GM04504 (cell line): ENCODE measurements at places on chromosomes 5 and 9.

DNA sequence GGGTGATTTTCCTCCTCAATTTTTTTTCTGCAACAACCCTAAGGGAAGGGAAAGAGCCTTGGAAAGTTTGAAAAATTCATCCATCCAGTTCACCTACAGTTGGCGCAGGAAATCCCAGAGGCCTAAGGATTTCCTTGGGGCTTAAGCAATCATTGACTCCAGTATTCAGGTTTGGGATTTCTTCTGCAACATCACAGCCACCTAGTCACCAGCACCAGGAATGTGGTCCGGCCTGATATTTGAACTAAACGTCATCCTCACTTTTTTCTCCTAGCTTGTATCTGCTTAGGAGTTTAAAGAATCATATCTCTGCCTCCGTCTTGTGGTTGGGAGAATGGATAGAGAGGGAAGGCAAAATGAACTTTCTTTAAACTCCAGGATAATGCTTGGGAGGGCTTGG is 20.2 kb upstream of the TLE4 start:
- DNase-seq: no peak

- no peak for DNase-seq
Measured at GRCh38 chr5:132782101-132782500, 5.1 kb upstream of the SEPTIN8 start.

DNA sequence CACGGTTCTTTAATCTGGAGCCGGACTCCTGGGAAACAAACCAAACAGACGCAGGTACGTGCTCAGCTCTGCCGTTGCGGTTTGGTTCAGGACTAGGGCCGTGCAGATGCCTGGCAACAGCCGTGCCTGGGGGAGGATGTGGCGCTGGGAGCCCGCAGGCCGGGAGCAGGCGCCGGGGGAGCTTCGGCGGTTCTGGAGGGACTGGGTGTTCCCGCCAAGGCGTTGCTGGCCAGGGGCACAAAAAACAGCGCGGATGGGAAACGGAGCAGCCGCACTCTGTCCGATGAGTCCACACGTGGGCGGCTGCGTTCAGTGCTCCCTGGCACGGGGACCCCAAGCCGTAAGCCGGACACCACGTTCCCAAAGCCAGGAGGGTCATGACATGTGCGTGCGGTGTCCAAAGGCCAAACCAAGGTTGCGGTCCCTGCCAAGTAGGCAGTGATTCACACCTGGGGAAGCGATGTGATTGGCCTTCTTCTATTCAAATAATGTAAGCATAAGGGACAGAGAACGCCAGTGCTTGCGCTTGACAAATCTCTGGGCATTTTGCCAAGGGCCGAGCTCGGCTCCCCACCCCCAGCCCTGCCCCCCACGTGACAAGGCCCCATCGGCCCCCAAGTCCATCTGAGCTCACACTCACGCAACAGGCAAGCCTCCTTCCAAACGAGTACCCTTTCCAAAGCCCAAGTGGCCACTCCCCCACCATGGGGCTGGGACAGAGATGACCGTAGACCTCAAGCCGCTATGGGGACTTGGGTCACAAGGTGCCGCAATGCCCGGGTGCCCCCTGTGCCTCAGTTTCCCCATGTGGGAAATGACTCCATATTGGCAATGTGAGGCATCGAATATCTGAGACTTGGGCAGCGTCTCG is 49.7 kb upstream of the NKD2 start:
- DNase-seq: no peak

DNA sequence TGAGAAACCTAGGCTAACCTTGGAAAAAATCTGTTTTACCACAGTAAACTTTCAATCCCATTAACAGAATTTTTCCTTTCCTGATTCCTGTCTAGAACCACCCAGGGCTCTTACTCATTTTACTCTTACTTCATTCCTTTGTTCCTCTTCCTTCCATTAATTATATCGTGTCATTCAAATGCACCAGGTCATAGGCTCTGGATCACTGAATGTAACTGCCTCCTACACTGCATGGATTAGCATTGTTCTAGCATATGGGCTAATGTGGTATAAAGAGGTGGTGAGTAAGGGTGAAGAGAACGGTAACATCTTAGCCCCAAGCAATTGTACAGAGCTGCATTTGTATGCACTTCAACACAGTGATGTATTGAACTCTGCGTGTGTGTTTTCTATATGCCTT is 49.5 kb upstream of the SPINK5 start:
- no peak for DNase-seq

GRCh38 chr5:6728011-6728794 is 15.0 kb downstream of the TENT4A start:
- DNase-seq: no peak

GRCh38 chr5:175079707-175080106 is 355.3 kb downstream of the MSX2 start:
- DNase-seq: no peak

- no peak for DNase-seq
Measured at GRCh38 chr5:55577353-55578060, 42.7 kb upstream of the PLPP1 start.

- DNase-seq: no peak
Measured at GRCh38 chr5:120684213-120684612, 220.1 kb downstream of the PRR16 start.

- DNase-seq: no peak
Measured at GRCh38 chr5:10311595-10312425, 4.1 kb upstream of the CMBL start.

DNA sequence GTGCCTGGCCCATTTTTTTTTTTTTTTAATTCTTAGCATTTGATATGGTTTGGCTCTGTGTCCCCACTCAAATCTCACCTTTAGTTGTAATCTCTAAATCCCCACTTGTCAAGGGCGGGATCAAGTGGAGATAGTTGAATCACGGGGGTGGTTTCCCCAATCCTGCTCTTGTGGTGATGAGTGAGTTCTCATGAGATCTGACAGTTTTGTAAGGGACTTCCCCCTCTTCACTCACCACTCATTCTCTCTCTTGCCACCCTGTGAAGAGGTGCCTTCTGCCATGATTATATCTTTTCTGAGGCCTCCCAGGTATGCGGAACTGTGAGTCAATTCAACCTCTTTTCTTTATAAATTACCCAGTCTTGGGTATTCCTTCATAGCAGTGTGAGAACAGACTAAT is 27.2 kb downstream of the NDUFAF2 start:
- DNase-seq: no peak

DNA sequence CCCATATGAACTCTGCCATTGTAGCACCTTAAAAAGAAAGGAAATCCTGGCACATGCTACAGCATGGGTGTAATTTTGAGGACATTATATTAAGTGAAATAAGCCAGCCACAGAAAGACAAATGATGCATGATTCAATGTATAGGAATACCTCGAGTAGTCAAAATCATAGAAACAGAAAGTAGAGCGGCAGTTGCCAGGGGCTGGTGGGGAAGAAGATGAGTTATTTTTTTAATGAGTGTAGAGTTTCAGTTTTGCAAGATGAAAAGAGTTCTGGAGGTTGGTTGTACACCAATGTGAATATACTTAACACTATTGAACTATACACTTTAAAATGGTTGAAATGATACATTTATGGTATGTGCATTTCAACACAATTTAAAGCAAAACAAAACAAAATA is 133.0 kb downstream of the ZDHHC21 start:
- DNase-seq: no peak

DNA sequence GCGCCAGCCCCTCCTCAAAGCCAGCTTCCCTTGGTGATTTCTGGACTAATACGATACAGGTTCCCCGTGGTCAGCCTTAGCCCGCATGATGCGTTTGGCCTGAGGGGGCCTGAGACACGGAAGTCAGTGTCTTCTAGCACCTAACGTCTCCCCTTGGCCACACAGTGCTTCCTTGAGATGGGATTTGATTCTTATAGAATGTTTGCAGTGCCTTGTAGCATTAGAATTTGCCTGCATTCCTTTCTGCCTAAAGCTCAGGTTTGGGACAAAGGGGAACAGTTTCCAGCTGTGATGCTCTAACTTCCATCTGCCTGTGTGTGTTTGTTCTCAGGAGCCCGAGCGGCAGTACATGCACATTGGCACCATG is 34.4 kb downstream of the CFAP90 start:
- no peak for DNase-seq

DNA sequence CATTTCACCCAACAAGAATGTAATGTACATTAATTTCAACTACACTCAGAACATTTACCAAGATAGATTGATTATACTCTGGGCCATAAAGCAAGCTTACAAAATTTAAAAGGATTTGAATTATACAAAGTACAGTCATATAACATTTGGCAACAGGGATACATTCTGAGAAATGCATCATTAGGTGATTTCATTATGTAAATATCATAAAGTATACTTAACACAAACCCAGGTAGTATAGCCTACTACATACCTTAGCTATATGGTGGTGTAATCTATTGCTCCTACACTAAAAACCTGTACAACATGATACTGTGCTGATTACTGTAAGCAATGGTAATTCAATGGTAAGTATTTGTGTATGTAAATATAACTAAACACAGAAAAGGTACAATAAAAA is 202.9 kb downstream of the MPDZ start:
- DNase-seq: no peak

DNA sequence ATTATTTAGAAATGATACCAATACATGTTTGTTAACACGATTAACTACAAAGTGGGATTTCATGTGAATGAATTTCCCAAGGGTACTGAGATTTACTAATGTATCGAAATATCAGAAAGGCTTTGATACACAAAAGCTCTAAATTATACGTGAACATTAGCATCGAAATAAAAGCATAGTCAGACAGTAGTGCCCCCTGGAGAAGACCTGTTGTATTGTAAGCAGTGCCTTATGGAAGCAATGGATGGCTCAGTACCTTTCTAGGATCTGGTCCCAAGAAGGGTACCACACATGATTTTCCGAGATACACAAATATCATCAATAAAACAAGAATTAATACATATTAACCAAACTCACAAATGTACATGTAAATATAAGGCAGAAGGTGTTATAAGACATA is 153.8 kb downstream of the CDH12 start:
- no peak for DNase-seq

DNA sequence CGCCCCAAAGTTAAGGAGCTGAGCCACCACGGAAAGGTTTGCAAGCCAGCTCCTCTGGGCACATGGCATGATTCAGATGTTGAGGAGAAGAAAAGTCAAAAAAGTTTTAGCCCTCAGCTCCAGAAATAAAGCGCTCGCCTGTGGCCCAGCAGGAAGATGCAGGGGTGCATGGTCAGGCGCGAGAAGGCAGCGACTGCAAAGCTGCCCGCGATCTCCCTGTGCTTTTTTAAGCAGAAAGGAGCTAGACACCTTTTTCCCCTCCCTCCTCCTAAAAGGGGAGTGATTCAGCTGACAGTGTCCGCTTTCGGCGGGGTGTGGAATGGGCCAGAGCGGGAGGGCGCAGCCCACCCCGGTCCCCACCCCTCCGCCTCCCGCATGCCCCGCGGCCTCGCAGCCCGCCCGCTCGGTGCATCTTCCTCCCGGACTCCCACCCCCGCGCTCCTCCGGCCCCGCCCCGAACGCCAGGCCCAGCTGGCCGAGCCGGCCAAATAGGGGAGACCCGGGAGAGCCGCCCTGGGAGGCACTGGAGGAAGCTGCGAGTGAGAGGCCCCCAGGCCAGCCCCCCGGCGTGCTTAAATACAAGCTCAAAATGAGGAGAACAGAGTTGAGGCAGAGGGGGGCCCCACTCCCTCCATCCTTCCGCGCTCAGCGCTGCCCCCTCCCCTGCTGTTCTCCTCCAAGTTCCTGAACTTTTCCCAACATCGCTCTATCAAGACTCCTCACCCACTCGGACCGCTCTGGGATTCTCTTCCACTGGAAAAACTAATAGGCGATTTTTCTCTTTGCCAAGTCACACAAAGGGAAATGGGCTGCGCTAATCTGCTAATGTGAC is at the start of gene ADAMTS12:
Gene ADAMTS12 (minus strand): TSS at position 203 of the 832 bp plus-strand sequence. CDS start 134 bp downstream, at position 69.
- no peak for DNase-seq

DNA sequence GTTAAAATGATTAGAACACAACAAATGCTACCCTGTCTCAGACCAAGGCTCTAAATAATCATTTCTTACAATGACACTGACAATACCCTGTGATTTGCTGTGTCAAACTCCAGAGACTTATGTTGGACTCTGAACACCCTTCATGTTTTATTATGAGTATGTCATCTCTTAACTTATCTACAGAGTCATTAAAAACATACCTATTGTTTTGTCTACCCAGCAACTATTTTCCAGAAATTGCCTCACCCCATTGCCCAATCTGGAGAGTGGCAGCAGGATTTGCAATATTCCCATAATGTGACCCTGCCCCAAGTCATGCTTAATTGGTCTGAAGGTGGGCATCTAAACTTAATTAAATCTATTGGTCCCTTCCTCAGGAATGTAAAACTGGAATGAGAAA is 23.0 kb upstream of the KIF2A start:
- DNase-seq: no peak

DNA sequence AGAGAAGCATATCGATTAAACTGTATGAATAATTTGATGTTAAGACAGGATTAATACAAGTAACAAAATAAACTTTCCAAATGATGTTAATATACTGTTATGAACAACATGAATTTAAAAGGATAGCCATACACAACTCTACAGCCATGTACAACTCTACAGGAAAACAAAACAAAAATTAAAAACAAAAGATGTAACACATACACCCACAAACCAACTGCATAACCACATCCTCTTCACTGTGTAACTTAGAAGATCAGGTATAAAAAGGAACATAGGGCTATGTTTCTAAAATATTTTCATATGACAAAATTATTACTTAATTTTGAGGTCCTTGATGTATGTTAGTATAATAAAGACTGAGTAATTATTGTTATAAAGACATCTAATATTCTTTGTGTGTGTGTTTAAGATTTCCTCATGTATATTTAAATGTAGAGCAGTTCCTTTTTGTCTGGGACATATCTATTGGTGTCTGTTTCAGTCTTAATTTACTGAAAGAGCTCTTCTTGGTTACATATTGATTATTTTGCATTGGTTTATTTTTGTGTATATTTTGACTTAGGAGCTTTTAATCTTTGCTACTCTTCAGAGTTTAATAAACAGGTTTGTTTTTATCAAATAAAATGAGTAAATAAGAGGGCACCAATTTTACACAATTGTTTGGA is 966.8 kb upstream of the CTNND2 start:
- no peak for DNase-seq

DNA sequence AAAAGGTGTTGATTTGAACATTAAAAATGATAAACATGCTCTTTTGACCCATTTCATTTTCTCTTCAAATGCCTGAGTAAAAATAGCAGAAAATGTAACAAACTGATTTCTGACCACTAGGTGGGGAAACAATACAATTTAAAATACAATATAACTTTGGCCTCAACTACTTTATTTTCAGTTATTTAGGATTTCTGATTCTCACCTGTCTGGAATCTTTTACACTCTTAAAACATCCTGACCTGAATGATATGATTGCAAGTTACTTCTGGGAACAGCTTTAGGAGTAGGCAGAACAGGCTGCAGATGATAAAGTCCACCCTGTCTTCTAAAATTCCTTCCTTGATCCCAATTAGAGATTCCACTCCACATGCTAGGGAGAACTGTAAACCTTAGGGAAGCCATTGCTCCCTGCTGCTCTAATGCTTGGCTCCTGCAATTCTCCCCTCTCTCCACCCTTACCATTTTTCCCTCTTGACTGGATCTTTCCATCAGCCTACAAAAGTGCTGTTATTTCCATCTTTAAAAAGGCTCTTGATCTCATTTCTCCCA is 70.3 kb downstream of the FYB1 start:
- no peak for DNase-seq

DNA sequence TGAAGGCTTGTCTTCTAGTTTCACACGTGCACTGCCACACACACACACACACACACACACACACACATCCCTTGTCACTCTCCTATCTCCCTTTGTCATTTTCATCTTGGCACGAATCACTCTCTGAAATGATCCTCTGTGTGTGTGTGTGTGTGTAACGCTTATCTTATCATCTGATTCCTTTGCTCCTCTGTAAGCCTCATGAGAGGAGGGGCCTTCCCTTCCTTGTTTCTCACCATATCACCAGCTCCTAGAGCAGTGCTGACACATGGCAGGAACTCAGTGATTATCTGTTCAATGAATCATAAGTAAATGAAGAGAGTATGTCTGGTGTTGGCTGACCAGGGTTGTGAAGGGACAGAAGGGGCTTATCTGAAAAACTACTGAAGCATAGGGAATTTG is 53.3 kb downstream of the PDE4D start:
- no peak for DNase-seq
